ENCODE measurements at places on chromosomes 3 and 15.

DNA sequence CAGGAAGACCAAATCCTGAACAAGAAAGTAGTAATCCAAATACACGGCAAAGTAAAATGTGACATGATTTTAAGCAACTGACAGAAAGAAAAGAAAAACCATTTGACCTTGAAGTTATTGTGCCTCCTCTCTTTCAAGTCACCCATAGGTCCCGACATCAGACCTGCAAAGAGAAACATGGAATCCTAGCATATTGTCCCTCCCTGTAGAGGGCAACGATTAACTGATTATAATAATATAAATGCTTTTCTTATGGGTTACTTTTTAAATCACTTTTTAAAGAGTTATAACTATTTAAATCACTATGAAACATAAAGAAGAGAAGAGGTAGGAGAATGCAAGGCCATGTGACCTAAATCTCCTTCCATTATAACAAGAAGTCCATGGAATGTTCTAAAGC lies 143.2 kb upstream of the LIPC start:
- no peak for DNase-seq

DNA sequence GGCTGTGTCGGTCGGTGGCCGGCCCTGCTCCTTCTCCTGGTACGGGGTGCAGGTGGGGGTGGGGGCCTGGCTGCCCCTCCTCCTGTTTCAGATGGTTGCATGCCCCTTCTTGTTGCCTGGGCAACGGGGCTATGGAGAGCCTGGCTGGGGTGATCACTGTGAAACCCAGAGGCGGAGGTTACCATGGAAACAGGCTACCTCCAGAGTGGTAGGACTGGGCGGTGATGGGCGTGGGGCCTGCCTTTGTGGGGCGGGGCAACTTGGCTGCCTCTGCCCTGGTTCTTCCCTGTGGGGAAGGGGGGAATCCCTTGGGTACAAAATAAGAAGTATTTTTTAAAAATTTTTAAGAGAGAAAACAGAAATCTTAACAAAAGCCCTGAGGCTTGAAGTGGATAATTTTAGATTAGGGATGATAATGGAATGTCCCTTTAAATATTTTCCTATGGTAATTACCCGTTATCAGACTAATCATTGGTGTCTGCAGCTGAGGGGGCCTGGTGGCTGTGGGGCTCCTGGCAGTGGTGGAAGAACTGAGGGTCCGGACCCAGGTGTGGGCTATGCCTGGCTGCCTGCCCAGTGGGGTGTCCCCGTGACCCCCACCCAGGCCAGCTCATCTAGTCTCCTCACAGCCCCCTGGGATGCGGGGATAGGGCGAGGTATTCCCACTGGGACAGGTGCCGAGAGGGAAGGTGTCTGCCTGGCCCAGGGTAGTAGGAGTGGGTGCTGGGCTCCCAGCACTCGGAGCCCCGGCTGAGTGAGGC lies 32.5 kb downstream of the PLXNA1 start:
- no peak for DNase-seq

DNA sequence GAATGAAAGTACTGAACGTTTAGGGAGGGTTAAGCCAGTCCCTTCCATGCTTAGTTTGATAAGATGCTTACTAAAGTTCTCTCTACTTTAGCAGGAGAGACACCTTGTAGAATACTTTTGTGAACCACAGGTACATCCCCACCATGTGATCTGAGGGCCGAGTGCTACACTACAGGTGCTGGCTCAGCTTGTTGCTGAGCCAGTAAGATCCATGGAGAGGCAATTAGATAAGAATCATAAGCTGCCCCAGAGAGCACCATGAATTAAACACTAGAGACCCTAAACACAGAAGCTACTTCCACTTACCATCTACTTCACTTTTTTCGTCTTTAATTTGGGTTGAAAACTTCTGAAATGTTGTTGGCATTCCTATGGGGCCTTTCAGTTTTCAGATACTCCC lies 70.5 kb upstream of the GOLGA8B start:
- DNase-seq = no peak

- no peak for DNase-seq
Measured at GRCh38 chr15:90596943-90597342, 67.2 kb downstream of the CRTC3 start.

GRCh38 chr15:80695099-80695910 lies at the start of gene ABHD17C:
TSS of gene ABHD17C (plus strand) at chr15:80695310. CDS start at chr15:80695430, 120 bp downstream.
- DNase-seq = peak; percentile 45

GRCh38 chr3:154792828-154793227 lies 287.3 kb upstream of the MME start:
- no peak for DNase-seq

- DNase-seq = no peak
Measured at GRCh38 chr15:79171320-79172031, 80.9 kb upstream of the RASGRF1 start.

- DNase-seq = no peak
Measured at GRCh38 chr3:182605882-182606611, 187.3 kb upstream of the ATP11B start.

All from activated naive CD4-positive, alpha-beta T cell treated with anti-CD3 and anti-CD28 coated beads for 36 hours (primary cell).